CD4-positive, alpha-beta T cell treated with Interleukin-1 beta for 1 hour (primary cell): ENCODE measurements at places on chromosomes 2 and 18.

GRCh38 chr2:127104166-127104660 is 2.7 kb downstream of the BIN1 start:
- no peak for DNase-seq

GRCh38 chr2:217146956-217147355 is 287.1 kb upstream of the TNP1 start:
- no peak for DNase-seq

DNA sequence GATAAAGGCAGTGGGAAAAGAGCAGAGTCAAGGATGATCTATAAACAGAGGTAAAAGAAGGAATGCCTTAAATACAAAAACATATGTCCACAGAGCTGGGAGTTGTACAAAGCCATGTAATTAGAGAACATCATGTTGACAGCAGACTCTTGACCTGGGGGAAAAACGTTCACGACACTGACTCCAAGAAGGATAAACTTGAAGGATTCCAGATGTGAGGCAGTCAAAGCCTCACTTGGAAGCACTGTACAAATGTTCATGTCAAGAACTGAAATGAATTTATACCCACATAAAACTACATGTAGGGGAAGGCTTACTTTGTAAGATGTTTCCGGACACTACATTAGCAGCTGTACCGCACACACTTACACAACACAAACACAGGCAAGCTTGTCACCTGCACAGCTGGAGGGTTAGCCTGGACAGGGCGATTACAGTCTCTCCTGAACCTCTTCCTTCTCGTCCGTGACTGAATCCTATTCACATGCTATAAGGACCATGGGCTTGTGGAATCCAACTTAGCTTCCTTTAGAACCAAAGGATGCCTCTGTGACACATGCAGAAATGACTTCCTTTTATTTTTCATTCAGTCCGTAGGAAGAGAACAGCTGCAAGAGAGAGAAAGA is 88.6 kb downstream of the SH3YL1 start:
- no peak for DNase-seq

GRCh38 chr2:159090514-159091201 is 122.2 kb downstream of the TANC1 start:
- no peak for DNase-seq

GRCh38 chr18:21281603-21282002 is 39.6 kb downstream of the GREB1L start:
- DNase-seq, result no peak
